NCI-H82 (cell line): ENCODE measurements at places on chromosomes 1 and 21.
A peak's percentile ranks its signal among the peaks of the same experiment; 100 is the strongest.

DNA sequence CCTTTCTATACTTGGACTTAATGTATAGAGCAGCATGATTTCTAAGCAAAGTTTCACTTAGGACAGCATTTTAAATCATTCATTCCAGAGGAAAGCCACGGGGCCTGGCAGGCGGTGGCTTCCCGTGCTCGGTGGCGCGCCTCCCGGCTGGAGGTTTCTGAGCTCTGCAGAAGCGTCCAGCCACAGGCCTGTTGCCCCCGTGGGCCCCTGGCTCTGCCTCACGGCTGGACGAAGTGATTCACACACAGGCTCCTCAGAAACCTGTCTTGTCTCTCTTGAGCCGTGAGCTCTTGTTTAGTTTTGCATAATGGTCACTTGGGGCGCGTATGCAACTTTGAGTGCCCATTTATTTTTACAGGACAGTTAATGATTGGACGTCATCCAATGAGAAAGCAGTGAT, 22.1 kb upstream of the DIP2A start:
- DNase-seq = no peak

DNA sequence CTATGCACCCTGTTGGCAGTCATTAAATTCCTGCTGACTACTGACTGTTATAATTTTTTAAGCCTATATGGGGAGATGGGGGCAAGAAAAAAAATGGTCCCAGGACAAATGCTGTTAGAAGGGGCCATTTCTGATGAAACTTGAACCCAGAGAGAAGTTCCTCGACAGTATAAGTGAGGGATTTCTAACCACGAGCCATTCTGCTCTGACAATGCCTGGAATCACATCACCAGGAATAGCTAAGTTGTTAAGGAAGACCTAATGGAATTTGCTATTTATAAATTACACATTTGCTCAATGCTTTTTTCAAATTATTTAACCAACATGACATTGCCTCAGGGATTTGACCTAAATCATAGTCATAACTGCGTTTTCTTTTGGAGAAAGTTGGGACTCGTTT, 55.2 kb downstream of the LHX9 start:
- DNase-seq = no peak

DNA sequence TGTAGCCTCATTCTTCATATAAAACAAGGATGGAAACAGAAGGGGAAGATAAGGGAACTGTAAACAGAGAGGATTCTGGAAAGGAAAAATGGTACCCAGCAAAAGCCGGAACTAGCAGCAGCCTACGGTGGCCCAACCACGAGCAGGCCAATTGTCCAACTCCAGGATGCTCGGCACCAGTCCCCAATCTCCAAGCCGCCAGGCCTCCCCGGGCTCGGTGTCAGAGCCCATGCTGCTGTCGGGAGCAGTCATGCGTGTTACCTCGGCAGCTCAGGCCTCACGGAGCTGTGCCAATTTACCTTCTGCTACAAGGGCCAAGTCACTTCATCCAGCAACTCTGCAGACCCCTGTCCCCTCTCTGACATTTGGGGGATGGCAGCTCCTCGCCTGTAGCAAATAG, 130.8 kb downstream of the ZBTB18 start:
- DNase-seq = no peak

- DNase-seq = no peak
Observed at GRCh38 chr1:163426505-163427251, 104.9 kb downstream of the NUF2 start.

DNA sequence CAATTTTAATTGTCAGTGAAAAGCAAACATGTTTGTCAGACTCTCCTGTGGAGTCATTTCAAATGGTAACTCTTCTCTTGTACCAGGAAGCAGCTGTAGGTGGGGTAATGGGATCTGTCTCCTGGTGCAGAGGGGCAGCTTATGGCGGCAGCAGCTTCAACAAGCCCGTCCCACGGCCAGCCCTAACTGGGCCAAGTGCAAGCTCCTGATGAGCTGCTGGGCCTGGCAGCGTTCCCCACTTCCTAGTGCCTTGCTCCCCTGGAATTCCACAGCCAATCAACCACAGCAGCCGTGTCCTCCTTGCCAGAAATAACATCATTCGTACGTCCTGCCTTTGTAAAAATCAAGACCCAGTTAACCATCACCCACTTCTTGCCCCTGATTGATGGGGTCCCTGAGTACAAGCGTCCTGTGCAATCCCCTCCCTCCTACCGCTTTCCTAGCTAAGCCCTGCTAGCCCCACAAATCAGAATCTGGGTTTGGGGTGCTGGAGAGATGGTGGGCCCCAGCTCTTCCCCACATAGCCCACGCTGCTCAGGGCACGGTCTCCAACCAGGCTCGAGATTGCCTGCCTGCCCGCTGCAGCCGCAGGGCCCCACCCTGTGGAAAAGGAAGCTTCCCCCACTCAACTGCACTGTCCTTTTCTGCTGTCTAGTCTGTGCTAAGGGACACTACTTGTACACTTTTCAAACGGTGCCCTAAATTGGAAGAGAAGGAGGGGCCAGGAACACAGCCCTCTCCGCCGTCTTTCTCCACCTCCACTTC, 61.2 kb downstream of the TOR1AIP2 start:
- peak; percentile 78 for DNase-seq

DNA sequence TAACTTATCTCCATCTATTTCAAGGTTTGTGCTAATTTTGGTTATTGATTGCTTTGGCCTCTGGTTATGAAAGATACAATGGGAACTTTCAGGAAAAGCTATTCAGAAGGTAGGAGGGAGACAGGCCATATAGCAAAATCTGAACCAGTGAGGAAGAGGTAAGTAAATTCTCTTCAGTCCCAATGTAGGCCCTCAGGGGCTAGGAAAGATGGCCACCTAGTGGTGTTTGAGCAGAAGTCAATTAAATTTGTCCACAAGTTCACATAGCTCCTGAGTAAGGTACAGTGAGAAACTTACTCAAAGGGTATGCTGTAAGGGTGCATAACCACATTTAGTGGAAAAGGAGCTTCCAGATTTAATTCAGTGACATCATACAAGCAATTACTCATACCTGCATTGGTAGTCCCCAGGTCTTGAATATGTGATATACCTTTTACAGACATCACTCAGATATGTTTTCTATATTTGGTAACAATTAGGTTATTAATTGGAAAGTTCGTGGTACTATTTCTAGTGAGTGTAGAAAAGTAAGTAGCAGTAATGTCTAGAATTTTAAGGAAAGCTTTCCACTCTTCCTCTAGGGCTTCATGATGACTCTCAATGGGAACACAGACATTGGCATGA, 21.4 kb upstream of the FMO1 start:
- peak; percentile 94 for DNase-seq

- DNase-seq = no peak
Observed at GRCh38 chr1:42177541-42177981, 13.0 kb upstream of the GUCA2A start.

DNA sequence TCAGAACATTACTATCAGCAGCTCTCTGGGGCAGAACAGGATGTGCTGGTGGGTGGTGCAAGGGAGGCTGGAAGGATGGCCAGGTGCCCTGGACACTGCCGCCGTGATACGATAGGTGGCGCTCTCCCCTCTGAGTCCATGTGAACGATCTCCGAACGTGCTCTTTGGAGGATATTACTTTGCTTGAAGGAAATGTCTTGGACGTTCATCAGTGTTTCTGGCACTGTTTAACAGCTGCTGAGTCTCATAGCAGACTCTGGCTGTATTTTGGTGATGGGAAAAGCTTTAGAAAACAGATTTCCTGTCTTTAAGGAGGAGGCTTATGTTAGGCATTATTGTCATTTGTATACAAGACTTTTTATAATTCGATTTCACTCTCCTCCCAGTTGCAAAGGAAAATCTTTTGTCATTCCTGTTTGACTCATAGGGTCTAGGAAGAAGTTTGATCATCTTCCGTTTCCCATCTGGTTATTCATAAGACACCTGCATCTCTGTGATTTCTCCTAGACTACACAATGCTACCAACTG, 386.2 kb upstream of the ADGRL2 start:
- peak; percentile 74 for DNase-seq

DNA sequence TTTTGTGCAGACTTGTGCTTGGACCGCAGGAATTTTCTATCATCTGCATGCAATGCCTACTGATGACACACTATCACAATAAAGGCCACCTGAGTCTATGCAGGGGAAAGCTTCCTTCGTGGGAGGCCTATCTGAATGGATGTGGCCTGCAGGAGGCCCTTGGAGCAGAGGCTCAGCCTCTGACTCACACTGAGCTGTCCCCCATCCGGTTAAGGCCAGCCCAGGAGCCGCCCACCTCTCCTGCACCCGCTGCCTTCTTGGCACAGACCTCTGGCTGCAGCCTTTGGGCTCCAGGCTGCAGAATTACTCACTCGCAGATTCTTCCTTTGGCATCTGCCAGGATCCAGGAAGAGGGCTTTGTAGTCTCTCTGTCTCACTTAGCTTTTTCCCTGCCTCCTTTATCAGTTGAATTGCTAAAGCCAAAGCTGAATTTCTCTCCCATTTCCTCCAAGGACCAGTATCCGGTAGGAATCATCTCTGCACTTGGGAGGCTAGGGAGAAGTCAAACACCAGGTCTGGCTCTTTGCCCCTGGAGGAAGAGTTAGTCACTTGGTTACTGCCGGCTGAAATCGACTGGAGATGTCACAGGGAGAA, 65.1 kb upstream of the JUN start:
- DNase-seq = no peak

DNA sequence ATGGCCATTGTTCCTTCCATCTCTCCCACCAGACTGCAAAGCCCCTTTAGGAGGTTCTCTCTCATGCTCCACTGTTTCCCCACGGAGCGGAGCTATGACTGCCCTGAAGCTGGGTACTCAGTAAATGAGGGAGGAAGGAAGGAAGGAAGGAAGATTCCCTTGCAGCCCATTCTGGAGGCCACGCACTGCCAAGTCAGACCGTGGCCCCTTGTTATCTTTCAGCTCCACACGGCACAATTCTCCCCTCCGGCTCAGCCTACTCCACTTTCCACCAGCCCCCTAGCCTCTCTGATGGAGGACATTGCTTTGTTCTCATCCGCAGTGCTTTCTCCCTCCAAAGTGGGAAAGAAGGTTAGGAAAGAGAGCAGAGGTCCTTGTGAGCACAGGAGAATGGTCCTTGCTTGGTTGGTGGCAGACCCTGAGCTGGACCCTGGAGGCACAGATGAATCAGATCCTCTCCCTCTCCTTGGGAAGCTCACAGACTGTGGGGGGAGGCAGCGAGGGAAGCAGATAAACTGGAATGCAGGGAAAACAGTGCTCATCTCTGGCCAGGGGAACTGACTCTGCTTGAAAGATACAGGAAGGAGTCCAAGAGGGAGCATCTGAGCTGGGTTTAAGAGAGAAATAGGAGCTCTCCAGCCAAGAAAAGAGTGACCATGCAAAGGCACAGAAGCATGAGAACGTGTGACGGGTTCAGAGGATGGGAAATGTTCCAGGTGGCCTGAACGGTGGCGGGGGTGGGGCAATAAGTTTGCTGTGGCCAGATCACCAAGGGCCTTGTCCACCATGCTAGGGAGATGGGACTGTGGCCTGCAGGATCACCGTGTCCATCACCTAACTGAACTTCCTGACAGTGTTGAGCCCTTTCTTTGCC, 52.6 kb downstream of the GLIS1 start:
- no peak for DNase-seq

DNA sequence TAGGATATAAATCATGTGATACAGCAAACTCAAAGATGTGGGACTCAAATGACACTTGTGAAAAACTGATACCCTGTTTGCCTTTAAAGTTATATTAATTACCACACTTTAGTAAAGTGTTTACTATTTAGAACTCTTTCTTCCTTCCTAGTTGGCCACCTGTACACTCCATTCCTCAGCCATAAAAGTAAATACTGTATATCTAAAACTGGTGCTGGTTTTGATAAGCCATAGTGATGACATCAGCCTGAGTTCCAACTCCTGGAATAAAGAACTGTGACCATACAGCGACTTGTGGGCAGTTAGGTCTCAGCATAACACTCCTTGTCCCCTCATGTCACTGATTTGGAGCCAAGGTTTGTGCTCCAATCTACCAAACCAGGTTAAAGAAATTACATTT, 2.8 kb downstream of the PTGER3 start:
- no peak for DNase-seq

- DNase-seq = no peak
Observed at GRCh38 chr21:31334648-31335121, 9.4 kb downstream of the TIAM1 start.

GRCh38 chr1:160207771-160208556, 2.8 kb downstream of the PEA15 start:
- DNase-seq = peak; percentile 68
